NCI-H1694 treated with DMSO at 0.1 percent for 48 hours (cell line): ENCODE measurements at places on chromosomes 16 and 17.

GRCh38 chr17:37489197-37490001 lies at the start of gene DUSP14:
Gene DUSP14, plus strand, starts transcription at chr17:37489891. Its CDS starts 22,382 bp downstream, at chr17:37512273.
- peak; percentile 61 for DNase-seq

DNA sequence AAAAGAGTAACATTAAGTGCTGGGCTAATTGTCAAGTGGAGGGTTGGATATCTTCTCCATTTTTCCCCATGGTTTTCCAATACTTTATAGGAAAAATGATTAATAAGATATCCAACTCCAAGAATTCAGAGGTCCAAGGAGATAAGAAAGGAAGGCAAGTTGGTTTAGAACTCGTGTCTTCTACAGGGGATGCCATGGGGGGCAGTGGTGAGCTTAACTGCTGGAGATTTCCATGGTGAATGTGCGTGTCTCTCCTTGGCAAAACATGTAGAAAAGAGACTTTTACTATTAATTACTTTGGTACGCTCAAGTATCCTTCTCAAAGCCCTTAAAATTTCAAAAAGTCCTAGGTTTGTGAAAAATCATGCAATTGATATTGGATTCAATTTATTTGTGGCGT lies 982.9 kb upstream of the RBFOX1 start:
- DNase-seq, result no peak

GRCh38 chr16:13630374-13630773 lies 289.6 kb upstream of the ERCC4 start:
- no peak for DNase-seq

DNA sequence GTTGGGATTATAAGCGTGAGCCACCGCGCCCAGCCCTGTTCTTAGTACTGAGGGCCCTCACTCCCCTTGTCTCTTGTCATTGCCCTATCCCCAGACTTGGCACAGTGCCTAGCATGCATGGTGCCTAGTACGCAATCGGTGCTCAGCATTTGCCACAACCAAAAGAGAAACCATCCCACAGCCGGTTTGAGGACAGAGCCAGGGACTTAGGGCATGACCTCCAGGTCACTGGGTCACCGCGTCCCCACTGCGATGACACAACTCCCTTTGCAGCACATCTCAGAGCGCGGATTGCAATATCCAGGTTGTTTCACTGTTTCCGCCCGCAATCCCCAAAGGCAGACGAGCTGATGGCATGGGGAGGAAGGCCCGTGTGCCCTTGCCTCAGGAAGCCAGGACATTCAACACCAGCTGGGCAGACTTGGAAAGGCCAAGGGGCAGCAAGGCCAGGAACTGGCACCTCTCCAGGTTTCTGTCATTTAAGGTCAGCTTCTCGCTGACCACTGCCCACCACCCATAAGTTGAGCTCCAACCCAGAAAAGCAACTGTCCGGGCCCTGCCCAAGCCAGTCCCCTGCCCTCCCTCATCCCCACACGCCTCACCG lies 274.5 kb downstream of the MRTFB start:
- no peak for DNase-seq

GRCh38 chr17:73342050-73342522 lies 30.3 kb upstream of the CDC42EP4 start:
- DNase-seq, result peak; percentile 22
